ENCODE measurements at places on chromosomes 6 and 20.

DNA sequence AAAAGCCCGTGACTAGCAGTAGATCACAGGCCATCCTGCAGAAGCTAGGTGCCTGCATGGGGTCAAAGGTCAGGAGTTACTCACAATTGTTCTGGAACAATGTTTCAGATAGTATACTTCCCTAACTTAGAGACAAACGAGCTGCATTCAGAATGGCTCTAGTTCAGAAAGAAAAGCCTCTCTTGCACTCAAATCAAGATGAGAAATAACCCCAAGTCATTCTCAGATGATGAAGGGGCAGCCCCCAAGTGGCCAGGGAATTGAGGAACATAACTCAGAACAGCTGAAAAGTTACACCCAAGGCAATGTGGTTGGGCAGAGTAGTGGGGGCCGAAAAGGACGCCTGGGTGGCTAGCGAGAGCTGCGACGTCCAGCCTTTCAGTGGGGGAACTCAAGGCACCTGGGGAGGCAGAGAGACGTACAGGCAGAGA lies 27.8 kb downstream of the FYN start:
- no peak for DNase-seq

DNA sequence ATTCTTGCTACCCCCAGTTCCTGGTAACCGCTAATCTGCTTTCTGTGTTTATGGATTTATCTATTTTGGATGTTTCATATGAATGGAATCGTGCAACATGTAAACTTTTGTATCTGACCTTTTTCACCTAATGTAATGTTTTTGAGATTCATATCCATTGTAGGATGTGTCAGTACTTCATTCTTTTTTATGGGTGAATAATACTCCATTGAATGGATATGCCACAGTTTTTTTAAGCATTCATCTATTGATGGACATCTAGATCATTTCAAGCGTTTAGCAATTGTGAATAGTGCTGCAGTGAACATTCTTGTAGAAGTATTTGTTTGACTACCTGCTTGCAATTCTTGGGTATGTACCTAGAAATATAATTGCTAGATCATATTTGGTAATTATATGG lies 13.0 kb downstream of the KDM1B start:
- DNase-seq = no peak

DNA sequence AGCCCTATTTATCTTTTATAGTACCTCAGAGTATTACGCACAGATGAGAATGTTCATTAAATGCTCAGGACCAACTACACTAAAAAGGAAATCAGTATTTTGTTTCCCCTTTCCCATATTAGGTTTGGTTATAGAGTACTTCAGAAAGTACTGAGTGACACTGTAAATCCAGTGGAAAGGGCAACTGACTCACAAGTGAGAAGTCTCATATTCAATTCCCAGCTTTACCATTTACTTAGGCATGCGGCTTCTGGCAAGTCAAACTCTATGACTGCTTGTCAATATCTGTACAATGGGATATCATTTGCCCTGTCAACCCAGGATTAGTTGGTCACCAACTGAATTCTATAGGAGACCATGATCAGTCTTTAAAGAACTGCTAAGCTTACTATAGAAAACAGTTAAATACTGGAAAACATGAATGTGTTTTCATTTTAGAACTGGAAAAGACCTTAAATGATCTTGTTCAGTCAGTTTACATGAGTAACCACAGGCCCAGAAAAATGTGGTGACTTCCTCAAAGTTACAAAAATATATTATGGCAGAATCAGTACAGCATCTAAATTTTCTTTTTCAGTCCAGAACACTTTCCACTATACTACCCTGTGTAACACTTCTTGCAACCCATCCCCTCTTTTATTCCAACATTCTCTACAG lies 3.6 kb downstream of the MAP3K7 start:
- no peak for DNase-seq

- peak; percentile 67 for DNase-seq
Observed at GRCh38 chr20:10465135-10465534, 30.0 kb downstream of the SLX4IP start.

DNA sequence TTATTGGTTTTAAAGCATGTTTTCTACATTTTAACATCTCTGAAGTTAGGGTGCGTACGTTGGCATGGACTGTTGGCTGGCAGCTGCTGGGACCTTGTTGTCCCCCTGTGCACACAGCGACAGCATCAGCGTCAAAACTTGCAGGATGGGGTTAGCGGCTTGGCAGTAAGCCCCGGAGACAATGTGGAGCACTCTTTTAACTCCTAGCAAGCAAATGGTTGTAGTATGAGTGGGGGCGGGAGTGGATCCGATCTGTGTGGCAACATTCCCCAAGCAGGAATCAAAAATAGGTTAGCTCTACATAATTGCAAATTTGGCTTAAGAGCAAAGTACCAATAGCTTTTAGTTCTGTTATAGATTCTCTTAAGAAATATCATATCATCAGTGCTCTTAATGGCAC lies 70.1 kb downstream of the NRN1 start:
- no peak for DNase-seq

GRCh38 chr6:53263917-53264316 lies 84.8 kb downstream of the ELOVL5 start:
- no peak for DNase-seq

DNA sequence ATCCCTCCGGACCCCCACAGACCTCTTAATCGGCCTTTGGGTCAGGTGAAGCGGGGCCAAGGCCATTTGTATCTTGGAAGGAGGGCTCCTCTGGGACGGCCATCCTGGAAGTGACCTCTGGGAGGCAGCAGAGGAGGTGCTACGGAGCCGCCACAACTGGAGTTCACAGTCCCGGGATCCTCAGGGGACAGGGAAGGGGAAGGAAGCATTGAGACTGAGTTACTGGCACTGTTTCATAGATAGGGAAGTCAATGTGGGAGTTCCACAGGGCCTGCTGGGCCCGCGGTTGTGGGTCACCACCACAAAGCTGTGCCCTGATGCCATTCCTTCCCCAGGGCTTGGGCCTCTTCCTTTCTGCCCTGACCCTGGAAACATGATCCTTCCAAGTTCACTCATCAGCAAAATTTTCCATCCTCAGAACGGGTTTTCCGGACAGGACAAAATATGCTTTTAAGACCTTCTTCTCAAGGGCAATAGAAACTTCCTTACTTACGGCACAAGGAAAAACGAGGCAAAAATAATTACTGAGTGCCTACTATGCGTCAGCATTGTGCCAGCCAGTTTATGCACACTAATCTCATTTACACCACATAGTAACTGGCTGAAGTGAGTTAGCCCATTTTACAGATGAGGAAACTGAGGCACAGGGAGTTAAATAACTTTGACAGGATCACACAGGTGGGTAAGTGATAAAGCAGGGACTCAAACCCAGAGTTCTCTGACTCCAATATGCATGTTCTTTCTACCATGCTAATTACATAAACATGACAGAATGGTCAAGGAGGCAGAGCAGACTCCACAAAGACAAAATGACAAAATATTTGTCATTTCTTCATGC lies 143.8 kb downstream of the UNC5CL start:
- no peak for DNase-seq

- no peak for DNase-seq
Observed at GRCh38 chr20:37803438-37804307, 99.3 kb upstream of the VSTM2L start.
